Suprapubic skin (tissue), 4 donors: ENCODE measurements at places on chromosomes 1 and 21. TPM values are rescaled to one million over a fixed set of nuclear protein-coding genes. Genes with fewer than 3 reads are reported as not detected.

GRCh38 chr1:145961109-145961424 is 3.2 kb upstream of the LIX1L start:
- DNase-seq, result no peak

GRCh38 chr1:53502641-53503432 is 43.6 kb downstream of the DMRTB1 start:
- no peak for DNase-seq

DNA sequence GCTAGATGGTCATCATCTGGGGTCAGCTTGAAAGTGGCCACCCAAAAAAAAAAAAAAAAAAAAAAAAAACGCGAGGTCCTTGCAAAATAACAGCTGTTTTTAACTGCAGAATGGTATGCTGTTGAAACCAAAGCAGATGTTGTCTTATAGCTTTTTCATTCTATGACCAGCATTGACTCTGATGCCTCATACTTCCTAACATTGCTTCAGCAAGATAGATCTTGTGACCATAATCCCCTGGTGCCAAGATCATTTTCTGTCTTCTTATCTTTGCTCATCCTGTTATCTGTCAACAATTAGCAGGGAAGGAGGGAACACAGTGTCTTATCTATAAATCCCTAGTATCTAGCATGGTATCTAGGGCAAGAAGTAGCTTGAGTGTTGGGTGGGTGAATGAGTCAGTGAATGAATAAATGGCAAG is 181.5 kb downstream of the PLPP3 start:
- no peak for DNase-seq

- no peak for DNase-seq
These were observed 75.6 kb downstream of the SYT6 start for GRCh38 chr1:114078116-114078515.

Gene HAO2
- total RNA-seq, result 2.2 TPM

GRCh38 chr1:173400387-173400995 is 76.6 kb upstream of the PRDX6 start:
- no peak for DNase-seq

- DNase-seq, result no peak
These were observed 6.9 kb upstream of the BCL9 start for GRCh38 chr1:147534386-147534785.

Gene DNAH14
- total RNA-seq, result 6.2 TPM

GRCh38 chr1:69747207-69747606 is 179.5 kb downstream of the LRRC7 start:
- DNase-seq, result no peak

Gene KCNJ15
- 9.2 TPM for total RNA-seq

- DNase-seq, result no peak
These were observed 622.4 kb upstream of the PKN2 start for GRCh38 chr1:88061492-88062177.

GRCh38 chr1:50416553-50417453 is 6.4 kb downstream of the DMRTA2 start:
- DNase-seq, result no peak

DNA sequence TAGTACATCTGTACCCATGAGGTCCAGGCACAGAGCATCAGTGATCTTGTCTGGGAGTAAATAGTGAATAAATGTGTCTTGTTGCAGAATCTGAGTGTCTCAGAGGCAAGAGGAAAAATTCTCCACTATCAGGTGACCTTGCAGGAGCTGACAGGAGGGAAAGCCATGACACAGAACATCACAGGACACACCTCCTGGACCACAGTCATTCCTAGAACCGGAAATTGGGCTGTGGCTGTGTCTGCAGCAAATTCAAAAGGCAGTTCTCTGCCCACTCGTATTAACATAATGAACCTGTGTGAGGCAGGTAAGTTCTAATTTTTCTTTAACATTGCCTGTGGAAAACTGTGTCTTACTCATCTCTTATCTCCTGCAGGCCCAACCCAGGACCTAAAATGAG is 43.1 kb downstream of the IL12RB2 start:
- no peak for DNase-seq

Gene OR10J1
- not detected for total RNA-seq

DNA sequence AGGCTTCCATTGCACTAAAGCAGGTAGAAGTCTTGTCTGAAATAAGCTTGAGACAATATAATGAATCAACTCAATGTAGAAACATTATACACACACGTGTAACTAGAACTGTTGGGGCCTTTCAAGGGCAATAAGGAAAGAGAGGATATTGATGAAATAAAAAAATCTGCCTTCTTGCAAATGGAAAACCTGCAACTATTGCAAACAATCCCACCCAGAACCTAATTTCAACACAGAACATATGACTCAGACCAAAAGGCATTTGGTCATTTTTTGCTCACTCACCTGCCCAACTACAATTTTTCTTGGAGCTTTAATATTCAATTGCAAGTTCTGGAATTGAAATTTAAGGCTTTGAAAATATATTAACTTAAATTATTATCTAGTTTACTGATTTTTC is 900.1 kb downstream of the TTLL7 start:
- no peak for DNase-seq

DNA sequence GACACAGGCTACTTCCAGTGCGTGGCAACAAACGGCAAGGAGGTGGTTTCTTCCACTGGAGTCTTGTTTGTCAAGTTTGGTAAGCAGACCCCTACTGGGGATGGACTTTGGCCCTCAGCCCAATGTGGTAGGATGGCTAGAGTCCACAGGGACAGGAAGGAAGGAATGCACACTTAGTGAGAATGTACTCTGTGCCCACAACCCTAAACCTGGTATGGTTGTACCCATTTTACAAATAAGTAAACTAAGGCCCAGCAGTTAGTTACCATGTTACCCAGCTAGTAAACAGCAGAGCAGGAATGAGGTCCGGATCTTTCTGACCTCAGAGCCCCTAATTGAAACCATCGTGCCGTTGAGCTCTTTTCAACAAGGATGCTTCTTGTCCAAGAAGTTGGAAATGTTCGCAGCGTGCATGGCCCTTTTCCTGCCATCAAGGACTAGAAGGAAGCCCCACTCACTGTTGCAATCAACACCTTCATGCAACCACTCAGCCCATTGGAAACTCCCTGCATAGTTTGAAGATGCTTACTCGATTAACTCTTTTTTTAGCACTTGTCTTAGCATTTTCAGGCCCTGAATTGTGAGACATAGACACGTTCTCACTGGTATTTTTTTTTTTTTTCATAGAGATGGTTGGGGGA is 153.4 kb upstream of the UBE2U start:
- no peak for DNase-seq

Gene AK2
- 123 TPM for total RNA-seq

Gene GUCA2B
- not detected for total RNA-seq

Gene TRIM63
- 2.4 TPM for total RNA-seq

GRCh38 chr21:44012474-44013379 is 618 bp downstream of the TRAPPC10 start:
- peak; percentile 79 for DNase-seq

Gene OR2T29
- total RNA-seq, result not detected

- DNase-seq, result no peak
These were observed 7.7 kb downstream of the GALNT2 start for GRCh38 chr1:230074762-230075161.

GRCh38 chr1:59355361-59355760 is 58.5 kb downstream of the FGGY start:
- DNase-seq, result no peak

DNA sequence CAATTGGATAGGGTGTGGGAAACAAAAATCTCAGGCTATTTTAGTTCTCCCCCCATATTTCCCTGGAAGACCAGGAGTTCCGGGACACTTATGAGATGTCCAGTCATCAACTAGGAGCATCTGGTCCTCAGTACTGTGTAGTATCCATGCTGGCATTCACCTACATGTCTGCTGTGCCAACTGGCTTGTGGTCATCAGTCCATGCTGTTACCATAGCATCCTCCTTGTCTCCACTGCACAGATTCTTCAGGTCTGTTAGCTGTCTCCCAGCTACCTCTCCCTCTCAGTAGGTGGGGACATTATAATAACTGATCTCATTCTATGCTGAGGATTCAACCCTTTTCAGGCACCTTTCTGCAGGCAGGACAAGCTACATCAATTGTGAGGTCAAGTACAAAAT is 302.9 kb downstream of the BARHL2 start:
- DNase-seq, result no peak

- no peak for DNase-seq
These were observed 530.8 kb upstream of the BEND5 start for GRCh38 chr1:49307457-49307856.

GRCh38 chr1:11847667-11848372 is at the start of gene NPPA:
Gene NPPA (minus strand): TSS chr1:11847783. CDS start chr1:11847684, 99 bp downstream.
- DNase-seq, result no peak

- DNase-seq, result no peak
These were observed 24.2 kb downstream of the PBX1 start for GRCh38 chr1:164583196-164583595.

- no peak for DNase-seq
These were observed 6.1 kb downstream of the CEPT1 start for GRCh38 chr1:111145963-111146768.

Gene RHCE
- 0.56 TPM for total RNA-seq

- DNase-seq, result no peak
These were observed 121.0 kb downstream of the MAGI3 start for GRCh38 chr1:113511269-113511668.

Gene YBX1
- 327 TPM for total RNA-seq

GRCh38 chr1:25802915-25803314 is 2.9 kb downstream of the SELENON start:
- DNase-seq, result no peak

GRCh38 chr1:234619071-234619480 is 9.1 kb upstream of the IRF2BP2 start:
- DNase-seq, result no peak
